Activated CD4-positive, alpha-beta T cell treated with anti-CD3 and anti-CD28 coated beads, Interleukin-2, amount 50 U/mL, for 4 hours (primary cell): ENCODE measurements at places on chromosomes 4 and X.
A peak's percentile ranks its signal among the peaks of the same experiment; 100 is the strongest.

GRCh38 chr4:102849579-102850104 lies 19.1 kb upstream of the CISD2 start:
- DNase-seq = no peak

DNA sequence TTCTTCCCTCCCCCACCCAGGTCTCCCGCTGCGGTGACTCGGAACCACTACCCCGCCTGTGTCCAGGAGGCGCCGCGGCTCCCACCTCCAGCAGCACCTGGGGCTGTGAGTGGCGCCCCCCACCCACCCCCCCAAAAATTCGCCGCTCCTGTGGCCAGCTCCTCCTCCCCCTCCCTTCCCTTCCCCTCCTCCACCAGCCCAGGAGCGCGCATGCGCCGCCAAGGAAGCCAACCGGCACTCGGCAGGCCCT lies 278 bp downstream of the CLOCK start:
- no peak for DNase-seq

GRCh38 chr4:90057091-90057490 lies 70.1 kb upstream of the CCSER1 start:
- DNase-seq = no peak

- DNase-seq = no peak
Observed at GRCh38 chrX:108353452-108353851, 84.8 kb downstream of the COL4A6 start.

DNA sequence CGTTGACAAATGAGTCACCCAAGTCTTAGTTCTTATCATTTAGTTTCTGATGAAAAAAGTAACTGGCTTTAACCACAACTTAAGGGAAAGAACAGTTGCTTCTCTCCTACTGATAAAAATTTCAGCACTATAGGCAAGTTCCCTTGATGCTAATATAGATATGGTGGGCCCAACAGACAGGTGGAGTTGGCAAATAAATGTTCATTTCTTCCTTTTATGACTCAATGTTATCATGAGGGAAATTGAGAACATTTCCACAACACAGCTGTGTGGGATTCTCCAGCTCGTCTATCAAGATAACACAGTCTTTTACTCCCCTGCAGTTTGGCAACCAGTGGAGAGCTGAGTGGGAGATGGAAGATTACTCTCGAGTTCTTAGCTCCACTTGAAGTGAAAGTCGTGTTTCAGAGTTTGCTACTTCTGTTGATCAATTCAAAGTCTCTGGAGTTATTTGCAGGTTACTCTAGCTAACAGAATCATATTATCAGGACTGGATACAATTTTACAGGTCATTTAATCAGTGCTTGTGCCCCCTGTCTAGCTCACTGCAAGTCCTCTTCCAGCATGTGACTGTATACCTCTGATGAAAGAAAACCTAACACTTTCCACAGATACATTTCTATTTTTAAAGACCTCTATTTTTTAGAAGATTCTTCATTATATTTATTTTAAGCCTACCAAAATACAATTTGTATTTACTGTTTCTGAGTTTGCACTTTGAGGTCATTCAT lies 270.6 kb upstream of the GK2 start:
- DNase-seq = no peak

DNA sequence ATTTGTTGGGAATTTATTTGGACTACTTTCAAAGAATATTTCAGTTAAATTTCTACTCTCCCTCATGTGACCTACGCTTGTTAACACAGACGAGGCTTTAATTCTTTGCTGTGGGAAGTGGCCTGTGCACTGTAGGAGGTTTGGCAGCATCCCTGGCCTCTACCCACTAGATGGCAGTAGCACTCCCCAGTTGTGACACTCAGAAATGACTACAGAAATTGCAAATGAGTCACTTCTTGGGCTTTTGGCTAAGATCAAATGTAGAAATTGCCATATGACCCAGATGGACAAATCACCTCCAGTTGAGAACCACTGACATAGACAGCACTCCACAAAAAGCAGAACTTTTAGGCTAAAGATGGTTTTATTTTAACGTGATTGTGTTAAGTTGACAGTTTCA lies 22.1 kb downstream of the PIR start:
- peak; percentile 34 for DNase-seq

DNA sequence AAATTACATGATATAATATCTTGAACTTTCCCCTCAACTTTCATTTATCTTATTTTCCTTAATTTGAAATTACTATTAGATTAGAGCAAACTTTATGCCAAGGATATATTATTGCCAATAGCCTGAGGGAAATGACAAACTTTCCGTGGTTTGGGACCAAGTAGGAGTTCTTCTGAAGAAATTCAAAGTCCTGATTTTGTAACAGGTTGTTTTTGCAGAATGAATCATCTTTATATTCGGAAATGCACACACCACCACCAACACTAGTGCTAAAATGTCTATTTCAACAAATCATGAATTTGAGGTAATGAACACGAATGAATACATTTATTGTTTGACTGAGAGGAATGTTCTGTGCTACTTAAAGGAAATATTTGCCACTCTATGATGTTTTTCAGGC lies 226.7 kb downstream of the GRIA2 start:
- DNase-seq = no peak
